IPS DF 6.9 (cell line): ENCODE measurements at places on chromosomes 11 and 22.

DNA sequence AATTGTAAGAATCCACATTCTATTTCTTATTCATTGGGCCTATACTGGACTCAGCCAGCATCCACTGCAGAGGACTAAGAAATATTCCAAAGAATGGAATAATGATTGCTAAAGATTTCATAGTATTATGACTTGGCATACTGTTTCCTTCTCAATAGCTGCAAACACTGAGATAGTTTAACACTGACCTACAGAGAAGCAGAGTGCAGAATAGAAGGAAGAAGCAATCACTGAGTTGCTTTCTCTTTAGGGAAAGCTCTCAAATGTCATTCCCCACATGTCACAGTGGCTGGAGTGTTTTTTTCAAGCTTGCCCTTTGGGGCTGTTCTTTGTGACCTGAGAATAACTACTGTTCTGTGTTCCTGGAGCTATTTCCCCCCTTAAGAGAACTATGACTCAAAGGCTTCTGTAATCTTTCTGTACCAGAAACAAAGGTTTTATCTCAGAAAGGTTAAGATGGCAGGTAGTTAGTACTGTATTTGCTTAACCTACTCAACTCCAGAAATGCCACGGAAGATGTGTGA, 243.6 kb upstream of the LUZP2 start:
- H3K27ac ChIP-seq: no peak overlapping the region
- no peak overlapping the region for H3K4me3 ChIP-seq
- H3K27me3 ChIP-seq: no peaks in the 10 kb centered on the region

- no peaks in the 10 kb centered on the region for H3K27me3 ChIP-seq
- no peak for DNase-seq
- no peak overlapping the region for H3K27ac ChIP-seq
- H3K36me3 ChIP-seq: no peaks in the 10 kb centered on the region
These were observed 21.6 kb downstream of the LRRC55 start for GRCh38 chr11:57203359-57203758.

GRCh38 chr22:47786650-47787290, 1024.3 kb downstream of the TBC1D22A start:
- no peak overlapping the region for H3K27ac ChIP-seq
- no peaks in the 10 kb centered on the region for H3K4me1 ChIP-seq
- H3K27me3 ChIP-seq: no peaks in the 10 kb centered on the region

- H3K27me3 ChIP-seq: no peaks in the 10 kb centered on the region
- no peak overlapping the region for H3K4me3 ChIP-seq
- peaks cover 1% of the 10 kb centered on the region; the same call in 1 of the 2 replicates for H3K4me1 ChIP-seq
- H3K36me3 ChIP-seq: no peaks in the 10 kb centered on the region
- H3K27ac ChIP-seq: no peak overlapping the region
- DNase-seq: no peak
These were observed 12.8 kb upstream of the CAVIN3 start for GRCh38 chr11:6333095-6333494.
